C1 segment of cervical spinal cord (tissue), 14 donors: ENCODE measurements at places on chromosomes 13 and 19.

DNA sequence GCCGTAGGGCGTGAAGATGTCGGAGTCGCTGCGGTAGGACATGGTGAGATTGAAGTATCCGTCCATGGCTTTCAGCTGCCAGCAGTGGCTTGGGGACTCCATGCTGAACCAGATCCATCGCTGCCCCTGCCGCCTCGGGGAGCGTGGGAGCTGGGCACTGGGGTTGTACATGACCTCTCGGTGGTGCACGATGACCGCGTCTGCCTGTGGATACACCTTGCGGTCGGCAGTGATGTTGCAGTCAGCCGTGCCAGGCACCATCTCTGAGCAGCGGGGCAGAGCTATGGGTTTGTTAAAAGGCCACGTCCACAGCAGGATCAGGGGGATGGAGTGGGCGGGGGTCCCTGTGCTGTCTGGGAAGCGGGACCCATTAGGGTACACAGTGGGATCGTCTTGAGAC, 7.4 kb downstream of the FUT6 start:
- DNase-seq = no peak

DNA sequence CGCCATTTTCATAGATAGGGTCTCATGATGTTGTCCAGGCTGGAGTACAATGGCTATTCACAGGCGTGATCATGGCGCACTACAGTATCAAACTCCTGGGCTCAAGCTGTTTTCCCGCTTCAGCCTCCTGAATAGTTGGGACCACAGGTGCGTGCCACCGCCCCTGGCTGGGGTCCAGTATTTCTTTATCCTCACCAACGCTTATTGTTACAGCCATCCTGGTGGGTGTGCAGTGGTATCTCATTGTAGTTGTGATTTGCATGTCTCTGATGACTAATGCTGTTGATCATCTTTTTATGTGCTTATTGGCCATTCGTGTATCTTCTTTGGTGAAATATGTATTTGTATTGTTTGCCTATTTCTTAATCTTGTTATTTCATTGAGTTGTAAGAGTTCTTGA, 49.0 kb downstream of the SIPA1L3 start:
- DNase-seq = no peak

- DNase-seq = peak; percentile 51
These were observed at the start of gene JAK3 for GRCh38 chr19:17847538-17848366. JAK3 (minus strand) TSS chr19:17847982; CDS start chr19:17844417, 3,565 bp downstream.

DNA sequence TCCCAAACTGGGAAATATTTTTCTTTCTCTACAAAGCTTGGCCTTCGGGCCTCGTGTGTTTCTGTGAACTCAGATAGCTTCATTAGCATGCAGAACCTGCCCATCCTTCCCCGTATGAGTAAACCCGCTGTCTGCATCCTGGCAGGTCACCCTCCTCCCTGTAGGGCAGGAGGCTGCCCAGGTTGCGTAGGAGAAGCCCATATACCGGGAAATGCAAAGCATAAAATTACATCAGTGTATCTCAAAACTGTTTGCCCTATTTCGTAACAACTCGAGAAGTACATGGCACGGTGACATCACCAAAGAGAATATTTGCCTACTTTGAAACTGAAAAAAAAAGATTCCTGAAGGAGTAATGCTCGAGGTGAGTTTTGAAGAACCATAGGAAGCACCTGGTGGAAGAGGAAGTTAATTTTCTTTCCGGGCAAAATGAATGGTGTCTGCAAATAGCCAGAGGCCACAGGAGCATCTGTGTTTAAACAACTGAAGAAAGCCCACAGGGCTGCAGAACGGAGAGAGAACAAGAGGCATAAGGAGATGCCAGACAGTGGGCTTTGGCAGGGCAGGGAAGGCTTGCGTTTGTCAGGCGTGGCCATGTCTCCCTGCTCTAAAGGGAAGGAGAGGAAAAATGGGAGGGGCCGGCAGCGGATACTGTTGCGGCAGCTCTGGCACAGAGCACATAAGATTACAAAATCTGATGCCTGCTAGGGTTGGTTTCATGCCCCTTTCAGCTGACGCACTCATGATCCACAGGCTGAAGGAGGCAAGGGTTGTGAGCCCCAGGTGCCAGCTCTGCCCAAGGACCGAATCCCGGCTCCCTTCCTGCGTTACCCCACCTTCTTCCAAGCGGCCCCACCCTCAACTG, 81.4 kb downstream of the IRS2 start:
- no peak for DNase-seq

DNA sequence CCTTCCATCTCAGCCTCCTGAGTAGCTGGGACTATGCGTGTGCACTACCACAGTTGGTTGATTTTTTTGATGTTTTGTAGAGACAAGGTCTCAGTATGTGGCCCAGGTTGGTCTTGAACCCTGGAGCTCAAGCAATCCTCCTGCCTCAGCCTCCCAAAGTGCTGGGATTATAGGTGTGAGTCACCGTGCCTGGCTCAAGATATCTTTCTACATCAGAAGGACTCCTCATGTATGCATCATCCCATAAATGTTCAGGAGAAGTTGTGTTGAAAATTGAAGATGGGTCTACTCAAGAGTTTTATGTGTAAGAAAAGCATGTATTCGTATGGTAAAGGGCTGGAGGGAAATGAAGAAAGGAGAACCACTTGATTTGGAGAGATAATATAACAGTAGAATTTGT, 71.8 kb upstream of the STK24 start:
- DNase-seq = no peak

GRCh38 chr13:35957241-35957731, 173.9 kb downstream of the DCLK1 start:
- DNase-seq = no peak

- DNase-seq = no peak
These were observed 921 bp upstream of the TEX29 start for GRCh38 chr13:111319521-111319920.

GRCh38 chr13:43915451-43915850, 35.7 kb downstream of the LACC1 start:
- no peak for DNase-seq

DNA sequence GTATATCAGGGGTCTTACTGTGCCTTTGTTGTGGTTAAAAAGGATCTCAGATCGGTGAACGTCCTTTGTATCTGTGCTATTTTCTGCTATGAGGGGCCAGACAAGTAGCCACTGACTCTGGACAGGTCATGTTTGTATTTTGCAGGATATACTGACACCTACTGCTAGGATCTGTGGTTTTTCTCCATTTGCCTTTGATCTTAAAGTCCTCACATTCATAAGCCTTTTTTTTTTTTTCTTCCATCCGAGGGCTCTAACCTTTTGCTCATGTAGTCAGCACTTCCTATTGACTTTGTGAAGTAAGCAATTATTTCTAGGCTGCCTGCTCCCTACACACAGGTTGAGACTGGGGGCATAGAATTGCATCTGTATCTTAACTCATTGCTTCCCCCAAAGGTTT, 106.2 kb downstream of the SLITRK5 start:
- no peak for DNase-seq

- DNase-seq = no peak
These were observed 11.1 kb downstream of the PPP5C start for GRCh38 chr19:46357846-46358583.

- no peak for DNase-seq
These were observed 13.2 kb downstream of the KLHL26 start for GRCh38 chr19:18650021-18650390.

GRCh38 chr19:15368798-15369593, 10.6 kb downstream of the AKAP8 start:
- no peak for DNase-seq

DNA sequence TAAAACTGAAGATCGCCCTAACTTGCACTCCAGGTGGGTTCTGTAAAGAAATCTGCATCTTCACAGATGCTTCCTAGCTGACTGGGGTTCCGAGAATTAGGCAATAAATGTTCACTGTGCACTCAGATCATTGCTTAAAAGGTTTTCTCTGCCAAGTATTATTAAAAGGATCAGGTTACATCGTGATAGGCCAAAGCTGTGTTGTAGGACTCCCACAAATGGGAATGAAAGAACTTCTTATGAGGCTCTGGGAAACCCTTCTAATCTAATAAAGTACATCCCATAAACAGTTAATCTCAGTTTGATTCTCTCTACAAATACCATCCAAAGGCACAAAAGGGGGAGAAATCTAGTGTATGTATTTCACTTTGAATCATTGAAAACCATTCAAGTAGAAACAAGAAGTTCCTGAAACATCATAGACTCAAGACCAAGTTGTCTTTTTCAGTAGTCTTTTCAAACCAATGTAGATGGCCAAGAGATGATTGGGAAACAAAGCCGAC, 7.1 kb upstream of the POU4F1 start:
- no peak for DNase-seq

DNA sequence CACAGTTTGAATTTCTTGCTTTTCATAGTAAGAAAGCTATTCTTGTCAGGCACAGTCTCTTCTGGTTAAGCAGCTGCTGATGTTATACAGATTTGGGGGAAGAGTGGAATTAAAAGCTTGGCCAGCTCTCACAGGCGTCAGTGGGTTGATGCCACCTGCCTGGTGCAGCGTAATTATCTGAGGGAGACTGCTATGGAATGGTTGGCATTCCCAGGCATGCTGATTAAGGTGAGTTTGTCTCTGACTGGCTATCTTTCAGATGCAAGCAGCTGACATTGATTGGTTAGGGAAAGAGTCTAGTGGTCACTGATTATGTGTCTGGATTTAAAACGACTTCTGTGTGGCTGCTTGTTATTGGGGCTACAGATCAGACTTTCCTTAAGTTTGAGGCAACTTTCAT, 948.4 kb downstream of the UQCRFS1 start:
- DNase-seq = no peak

DNA sequence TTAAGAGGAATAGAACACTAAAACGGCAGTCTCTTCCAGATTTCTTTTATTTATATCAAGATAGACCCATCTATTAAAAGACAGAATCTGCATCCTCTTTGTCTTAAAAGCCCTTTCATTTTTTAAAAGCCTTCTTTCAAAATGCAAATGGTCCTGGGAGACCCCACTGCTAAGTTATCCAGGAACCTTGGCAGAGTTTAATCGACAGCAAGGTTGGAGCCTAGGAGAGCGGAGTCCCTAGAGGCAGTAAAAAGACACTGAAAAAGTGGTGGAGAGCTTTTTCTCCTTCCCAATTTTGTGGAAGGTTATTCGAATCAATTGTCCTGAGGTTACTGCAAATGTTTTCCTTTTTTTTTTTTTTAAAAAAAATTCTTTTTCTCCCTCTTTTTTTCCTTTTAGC, 294.7 kb downstream of the NALCN start:
- DNase-seq = no peak

GRCh38 chr13:98664047-98664446, 87.1 kb upstream of the STK24 start:
- DNase-seq = no peak

GRCh38 chr13:69124996-69125395, 982.6 kb upstream of the ATXN8OS start:
- DNase-seq = no peak

- DNase-seq = no peak
These were observed 18.1 kb downstream of the DPP9 start for GRCh38 chr19:4705413-4706131.

DNA sequence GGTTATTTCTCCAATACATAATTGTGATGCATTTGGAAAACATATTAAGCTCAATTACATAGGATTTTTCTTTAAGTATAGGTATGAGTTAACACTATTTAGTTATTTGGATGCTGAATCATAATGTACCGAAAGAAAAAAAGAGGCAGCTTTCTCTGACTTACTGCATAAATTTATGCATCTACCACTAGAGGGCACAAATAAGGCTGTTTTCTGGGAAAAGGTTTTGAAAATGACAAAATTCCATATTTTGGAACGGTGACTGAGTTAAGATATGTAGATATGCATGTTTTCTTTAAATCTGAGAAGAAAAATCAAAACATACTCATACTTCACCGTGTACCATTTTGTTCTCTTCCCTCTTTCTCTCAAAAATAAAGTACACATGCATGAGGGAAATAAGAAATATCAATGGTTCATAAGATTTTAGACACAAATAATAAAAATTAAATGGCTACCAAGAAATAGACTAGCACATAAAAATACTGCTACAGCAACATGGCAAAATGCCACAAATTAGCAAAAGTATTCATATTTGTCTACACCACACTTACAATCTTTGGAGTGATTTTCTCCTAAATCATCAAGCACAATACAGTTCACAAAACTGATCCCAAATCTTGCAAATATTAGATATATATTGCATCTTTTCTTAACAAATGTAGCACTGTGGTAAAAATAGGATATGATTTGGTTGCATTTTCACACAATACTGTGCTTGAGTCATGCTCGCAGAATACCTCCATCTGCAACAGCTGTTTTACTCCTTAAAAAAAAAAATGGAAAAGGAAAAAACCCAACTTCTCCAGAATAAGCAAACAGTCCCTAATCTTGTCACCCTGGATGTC, 260.0 kb downstream of the FGF14 start:
- no peak for DNase-seq

DNA sequence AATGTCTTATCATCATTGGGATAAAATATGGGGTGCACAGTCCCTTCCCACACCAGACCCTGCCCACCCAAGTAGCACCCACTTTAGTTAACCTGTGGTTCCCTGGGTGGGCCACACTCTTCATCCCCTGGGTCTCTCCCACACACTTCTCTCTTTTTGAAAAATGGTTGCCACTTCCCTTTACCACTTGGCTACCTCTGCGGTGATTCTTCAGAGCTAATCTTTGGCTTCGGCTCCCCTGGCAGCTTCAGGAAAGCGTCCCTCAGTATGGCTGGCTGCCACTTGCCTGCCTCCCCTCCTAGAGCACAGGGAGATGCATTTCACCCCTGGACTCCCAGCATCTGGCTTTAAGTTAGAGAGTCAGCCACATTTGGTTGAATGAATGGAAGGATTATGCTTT, 18.2 kb downstream of the CCNA1 start:
- no peak for DNase-seq

DNA sequence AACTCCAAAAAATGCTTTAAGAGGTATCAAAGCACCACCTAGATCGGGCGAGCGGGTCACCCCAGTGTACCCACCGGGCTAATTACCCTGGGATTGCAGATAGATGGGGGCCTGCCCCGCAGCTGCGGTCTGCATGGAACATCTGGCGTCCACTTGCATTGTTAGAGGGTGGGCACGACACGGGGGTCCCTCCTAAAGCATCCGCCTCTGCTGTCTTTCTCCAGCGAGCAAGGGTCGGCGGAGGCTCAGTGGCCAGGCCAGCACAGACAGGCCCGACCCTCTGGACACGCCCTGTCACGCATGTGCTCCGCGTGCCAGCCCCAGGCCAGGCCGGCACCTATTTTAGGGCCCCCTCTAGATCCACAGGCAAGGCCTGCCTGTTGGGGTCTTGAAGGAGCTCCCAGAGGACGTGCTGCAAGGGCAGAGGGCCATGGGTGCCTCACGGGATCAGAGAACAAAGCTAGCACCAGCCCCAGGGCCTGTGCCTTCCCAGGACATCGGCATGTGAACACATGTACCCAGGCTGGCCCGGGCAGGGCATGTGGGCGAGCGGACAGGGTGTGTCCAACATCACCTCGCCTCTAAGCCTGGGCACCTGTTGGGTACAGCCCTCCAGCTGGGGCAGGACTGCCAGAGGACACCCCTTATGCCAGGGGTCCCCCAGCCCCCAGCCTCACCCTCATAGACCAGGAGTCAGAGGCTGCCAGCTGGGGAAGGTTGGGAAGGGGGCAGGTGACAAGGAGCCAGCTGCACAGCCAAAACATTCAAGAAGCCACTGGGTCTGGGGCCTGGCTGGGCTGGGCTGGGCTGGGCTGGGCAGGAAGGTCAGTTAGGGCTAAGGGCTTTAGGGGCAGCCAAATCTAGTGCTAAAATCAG, 35.6 kb upstream of the NANOS3 start:
- peak; percentile 43 for DNase-seq
